Caco-2 (cell line): ENCODE measurements at places on chromosomes 2 and 18. TPM values are rescaled to one million over a fixed set of nuclear protein-coding genes. Genes with fewer than 3 reads are reported as not detected.

GRCh38 chr2:6336752-6337471 lies 528.8 kb downstream of the CMPK2 start:
- no peak for DNase-seq

- no peak for DNase-seq
Observed at GRCh38 chr2:237500681-237501424, 13.8 kb downstream of the MLPH start.

GRCh38 chr2:206056286-206056685 lies 29.7 kb downstream of the INO80D start:
- no peak for DNase-seq

DNA sequence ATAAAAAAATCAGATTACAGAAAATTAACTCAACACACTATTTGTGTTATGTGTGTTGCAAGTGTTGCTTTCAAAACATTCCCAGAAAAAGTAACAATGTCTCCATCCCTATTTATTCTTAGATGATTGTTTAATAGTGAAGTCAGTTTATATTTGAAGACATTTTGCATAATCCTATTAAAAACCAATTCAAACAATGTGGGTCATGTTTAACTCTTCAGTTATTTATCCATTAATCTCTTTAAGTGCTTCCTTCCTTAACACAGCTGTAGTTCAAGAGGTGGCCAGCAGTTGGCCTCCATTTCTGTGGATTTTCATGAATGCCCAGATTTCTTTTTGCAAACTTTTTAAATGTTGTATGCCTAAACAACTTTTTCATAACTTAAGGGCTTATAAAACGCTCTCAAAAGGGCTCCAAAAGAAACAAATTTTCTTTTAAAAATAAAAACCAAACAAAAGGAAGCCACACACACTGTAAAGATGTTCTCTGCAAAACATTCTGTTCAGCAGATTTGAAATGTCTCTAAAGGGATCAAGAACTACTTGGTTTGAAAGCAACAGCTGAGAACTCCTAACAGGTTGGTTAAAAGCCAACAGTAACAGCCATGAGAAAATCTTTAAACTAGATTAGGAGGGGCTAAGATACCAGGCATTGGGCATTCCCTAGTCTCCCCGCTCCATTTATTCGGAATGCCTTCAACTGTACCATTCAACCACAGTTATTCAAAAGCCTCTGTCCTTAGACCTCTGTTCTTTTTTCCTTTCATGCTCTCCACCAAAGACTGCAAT lies 71.5 kb downstream of the THADA start:
- DNase-seq, result no peak

DNA sequence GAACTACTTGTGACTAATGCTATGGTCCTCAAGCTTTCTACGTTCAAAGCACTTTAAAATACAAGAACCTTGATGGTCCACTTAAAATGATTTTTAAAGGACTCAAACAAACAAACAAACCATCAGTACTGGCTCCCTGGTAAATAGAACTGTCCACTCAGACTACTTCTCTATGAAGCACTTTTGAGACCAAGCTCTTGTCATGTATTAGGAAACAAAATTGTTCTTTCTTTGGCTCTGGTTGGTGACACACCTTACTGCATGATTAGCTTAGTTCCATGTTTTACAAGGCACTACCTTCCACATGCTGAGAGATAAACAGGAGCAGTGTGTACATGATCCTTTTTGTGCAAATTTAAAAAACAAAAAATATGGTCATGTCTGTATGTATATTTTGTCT lies 19.7 kb downstream of the DARS1 start:
- no peak for DNase-seq

DNA sequence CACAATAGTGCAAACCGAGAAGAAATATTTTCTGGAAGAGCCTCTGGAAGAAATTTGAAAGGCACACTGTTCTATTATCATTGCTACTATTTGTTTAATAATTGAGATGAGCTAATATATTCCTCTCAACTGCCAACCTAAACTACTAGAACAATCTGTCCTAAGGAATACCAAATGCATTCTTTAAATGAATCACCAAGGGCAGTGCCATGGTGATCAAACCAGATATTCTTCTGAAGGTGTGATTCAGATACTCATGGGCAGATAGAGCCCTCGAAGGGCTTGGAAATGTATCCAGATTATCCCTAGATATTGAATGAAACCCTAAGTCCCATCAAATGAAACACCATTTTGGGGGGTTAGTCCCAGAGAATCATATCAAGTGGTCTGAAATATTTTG lies 76.6 kb downstream of the FIGN start:
- no peak for DNase-seq

- DNase-seq, result peak; percentile 85
Observed at GRCh38 chr2:19863303-19864041, 38.3 kb downstream of the TTC32 start.

GRCh38 chr2:194289712-194290346 lies 1367.2 kb upstream of the SLC39A10 start:
- no peak for DNase-seq

- DNase-seq, result no peak
Observed at GRCh38 chr2:216410550-216410949, 1.7 kb upstream of the SMARCAL1 start.

GRCh38 chr2:127101756-127102477 lies 5.0 kb downstream of the BIN1 start:
- no peak for DNase-seq

DNA sequence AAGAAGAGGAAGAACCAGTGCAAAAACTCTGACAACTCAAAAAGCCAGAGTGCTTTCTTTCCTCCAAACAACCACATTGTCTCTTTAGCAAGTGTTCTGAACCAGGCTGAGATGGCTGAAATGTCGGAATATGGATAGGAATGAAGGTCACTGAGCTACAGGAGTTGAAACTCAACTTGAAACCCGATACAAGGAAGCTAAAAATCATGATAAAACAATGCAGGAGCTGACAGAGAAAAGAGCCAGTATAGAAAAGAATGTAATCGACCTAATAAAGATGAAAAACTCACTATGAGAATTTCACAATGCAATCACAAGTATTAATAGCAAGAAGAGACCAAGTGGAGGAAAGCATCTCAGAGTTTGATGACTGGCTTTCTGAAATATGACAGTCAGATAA lies 15.0 kb upstream of the EIF2AK3 start:
- no peak for DNase-seq

TMEM37 gene
- total RNA-seq, result 13.8 and 15.8 TPM in 2 replicates

RAD51AP2 gene
- total RNA-seq, result not detected in 2 replicates

CYTIP gene
- total RNA-seq, result 0.26 and 1.1 TPM in 2 replicates

FER1L5 gene
- 0.07 and 0.09 TPM in 2 replicates for total RNA-seq

TGIF1 gene
- total RNA-seq, result 103 and 107 TPM in 2 replicates
